ENCODE measurements at places on chromosomes 16 and 17. TPM values are rescaled to one million over a fixed set of nuclear protein-coding genes. Genes with fewer than 3 reads are reported as not detected.

The ABCA8 gene
- total RNA-seq = not detected

The HOXB1 gene
- total RNA-seq = not detected

The CIITA gene
- 0.04 TPM for total RNA-seq

GRCh38 chr17:2419486-2419885, 18.6 kb upstream of the MNT start:
- no peak for DNase-seq

- DNase-seq = no peak
Measured at GRCh38 chr16:15749371-15749770, 99.3 kb downstream of the NDE1 start.

DNA sequence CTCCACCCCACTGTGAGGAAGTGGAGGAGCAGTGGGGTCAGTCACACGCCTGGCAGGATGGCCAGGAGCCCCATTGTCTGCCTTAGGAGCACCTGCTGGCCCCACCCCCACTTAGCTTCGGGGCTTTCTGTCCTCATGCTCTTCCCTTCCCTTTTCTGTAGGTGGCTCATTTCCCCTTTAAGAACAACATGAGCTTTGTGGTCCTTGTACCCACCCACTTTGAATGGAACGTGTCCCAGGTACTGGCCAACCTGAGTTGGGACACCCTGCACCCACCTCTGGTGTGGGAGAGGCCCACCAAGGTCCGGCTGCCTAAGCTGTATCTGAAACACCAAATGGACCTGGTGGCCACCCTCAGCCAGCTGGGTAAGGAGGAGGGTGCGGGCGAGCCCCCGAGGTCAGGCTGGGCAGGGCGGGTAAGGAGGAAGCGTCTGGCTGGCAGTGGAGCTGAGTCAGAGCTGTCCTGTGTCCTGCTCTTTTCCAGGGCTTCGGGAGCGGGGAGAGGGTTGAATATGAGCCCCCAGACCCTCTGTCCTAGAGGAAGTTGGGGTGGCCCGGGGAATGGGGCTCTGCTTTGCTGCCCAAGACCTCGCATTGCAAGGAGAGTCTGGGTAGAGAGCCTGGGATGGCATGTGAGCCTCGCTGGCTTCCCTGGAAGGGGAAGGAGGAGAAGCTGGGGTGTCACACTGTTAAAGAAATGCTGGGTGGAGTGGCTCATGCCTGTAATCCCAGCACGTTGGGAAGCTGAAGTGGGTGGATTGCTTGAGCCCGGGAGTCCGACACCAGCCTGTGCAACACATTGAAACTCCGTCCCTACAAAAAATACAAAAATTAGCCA, 9.2 kb upstream of the SERPINF1 start:
- DNase-seq = no peak

GRCh38 chr17:80790981-80791742, 200.5 kb upstream of the CHMP6 start:
- DNase-seq = no peak

DNA sequence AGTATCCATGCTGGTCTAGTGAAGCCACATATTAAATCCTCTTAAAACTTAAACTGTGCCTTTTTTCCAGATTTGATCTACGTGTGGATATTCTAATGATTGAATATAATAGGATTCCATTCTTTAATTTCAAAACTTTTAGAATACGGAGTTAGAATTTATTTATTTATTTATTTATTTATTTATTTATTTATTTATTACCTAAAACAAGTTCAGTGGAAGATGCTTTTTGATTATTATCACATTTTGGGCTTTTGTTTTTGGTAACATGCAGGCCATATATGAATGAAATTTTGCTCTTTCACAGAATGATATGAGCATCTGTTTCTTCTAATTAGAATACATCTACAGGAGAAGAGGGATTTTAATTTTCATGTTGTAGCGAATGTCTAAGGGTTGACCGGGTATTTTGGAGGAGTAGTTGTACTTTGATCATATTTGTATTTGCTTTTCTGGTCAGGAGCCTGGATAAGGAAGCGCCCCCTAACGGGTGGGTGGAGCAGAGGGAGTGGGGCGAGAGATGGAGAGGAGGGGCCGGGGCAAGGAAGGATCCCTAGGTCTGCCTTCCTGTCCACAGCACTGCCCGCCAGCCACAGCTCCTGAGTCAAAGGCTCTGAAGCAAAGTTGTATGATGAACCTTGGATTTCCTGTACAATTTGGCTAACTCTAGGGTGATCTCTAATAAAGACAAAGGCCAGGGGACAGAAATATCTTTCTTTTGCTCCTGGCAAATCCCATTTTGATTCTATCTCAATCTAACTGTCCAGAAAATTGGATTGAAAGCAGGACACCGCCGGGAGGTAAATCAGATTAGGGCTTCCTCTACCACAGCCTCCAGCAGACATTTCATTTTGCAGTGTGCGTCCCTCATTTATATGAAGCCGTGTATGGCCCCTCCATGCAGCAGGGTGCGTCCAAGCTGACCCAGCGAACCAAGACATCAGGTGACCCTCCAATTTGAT, 149.1 kb downstream of the PRKCA start:
- DNase-seq = no peak

DNA sequence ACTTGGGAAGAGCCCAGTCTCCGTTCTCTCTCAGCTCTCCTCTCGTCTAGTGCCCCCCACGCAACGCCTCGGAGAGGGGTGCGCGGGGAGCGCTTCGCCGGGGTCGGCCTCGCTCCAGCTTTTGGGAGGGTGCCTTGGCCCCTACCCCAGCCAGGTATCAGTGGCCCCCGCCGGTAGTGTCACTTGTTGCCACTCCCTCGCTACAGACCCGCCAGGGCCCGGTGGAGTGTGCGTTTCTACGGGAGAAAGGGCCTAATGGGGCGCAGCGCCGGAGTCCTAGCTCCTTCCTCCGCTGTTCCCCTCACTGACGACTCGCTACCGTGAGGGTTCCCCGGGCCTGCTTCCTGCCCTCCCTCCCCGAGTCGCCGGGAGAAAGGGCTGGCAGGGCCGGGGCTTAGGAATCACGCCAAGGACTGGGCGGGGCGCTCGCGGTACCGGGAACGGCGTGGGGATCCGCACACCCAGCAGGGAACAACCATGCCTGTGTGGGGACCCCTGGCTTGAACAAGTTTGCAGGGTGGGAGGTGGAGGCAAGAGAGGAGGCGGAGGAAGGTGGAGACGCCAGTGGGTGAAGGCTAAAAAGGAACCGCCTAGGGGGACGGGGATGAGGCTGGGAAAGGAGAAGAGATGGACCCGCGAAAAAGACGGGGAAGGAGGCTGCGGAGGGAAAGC, 997 bp upstream of the CDH11 start:
- no peak for DNase-seq

GRCh38 chr17:64039106-64039400, 18.6 kb upstream of the ICAM2 start:
- no peak for DNase-seq

DNA sequence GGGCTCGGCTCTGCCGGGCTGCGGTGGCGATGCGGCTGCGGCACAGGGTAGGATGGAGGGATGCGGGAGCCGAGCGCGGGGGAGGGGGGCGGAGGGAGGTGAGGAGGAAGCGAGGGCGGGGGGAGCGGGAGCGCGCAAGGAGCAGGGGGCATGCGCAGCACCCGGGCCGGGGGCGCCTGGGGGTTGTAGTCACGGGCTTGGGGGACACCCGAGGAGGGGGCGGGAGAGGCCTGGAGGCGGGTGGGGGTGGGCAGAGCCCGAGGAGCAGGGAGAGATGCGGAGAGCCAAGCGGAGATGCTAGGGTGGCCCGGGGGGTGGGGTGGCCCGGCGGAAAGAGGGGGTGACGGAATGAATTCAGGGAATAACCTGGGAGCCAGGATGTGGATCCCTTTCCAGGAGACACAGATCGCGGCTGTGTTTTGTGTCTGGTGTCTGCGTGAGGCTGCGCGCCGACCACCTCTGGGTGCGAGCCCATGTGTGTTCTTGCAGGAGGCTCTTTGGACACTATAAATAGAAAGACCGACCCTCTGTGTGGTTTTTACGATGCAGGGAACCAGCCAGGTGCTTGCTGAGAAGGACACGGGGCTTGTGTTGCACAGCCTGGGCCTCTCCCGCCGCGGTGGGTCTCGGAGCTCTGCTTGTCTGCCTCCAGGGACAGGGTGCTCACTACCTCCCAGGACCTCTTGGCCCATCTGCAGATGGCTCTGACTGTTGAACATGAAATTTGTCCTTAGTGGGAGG, at the start of gene STX1B:
Gene STX1B, minus strand, starts transcription at position 54 of the 741 bp plus-strand sequence. CDS start 242 bp downstream, outside the sequence.
- no peak for DNase-seq

- DNase-seq = no peak
Measured at GRCh38 chr17:41271858-41272257, 3.6 kb upstream of the KRTAP9-7 start.

- DNase-seq = no peak
Measured at GRCh38 chr17:48995974-48996721, 1.0 kb upstream of the IGF2BP1 start.

DNA sequence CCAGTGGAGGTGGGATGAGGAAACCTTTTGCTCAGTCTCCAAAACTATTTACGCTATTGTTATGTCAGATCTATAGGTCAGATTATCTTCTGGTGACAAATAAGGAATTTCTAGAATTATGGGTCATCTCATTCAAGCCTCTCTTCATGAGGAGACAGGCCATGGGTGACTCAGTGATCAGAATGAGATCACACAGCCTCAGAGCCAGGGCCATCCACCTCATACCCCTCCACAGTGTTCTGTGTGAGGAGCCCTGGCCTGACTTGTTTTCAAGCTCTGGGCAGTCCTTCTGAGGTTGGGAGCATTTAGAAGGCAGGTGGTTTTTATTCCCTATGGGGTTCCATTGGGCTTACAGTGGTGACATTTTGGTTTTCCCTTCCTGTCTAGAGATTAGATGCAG, 26.5 kb downstream of the YPEL2 start:
- DNase-seq = no peak
